ENCODE measurements at places on chromosomes 12 and 14.

- DNase-seq, result no peak
These were observed 20.3 kb downstream of the PLEKHG3 start for GRCh38 chr14:64724578-64724930.

DNA sequence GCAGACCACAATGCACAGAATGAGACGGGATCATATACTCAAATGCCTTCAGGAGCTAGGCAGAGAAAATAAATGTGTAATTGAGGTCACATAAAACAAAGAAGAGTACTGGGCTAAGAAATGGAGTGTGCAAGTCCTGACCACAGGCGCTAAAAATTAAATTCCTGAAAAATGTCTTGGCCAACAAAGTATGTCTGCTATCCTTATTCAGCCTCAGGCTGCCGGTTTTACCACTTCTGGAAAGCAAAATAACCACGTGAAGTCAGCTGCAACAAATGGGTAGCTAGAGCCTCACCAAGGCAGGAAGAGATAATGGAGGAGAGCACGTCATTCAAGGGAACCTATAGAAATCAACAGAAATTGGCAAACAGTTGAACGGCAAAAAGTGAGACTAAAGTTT lies 3.1 kb downstream of the PYGL start:
- no peak for DNase-seq

- peak; percentile 80 for DNase-seq
These were observed 2.9 kb upstream of the BDKRB1 start for GRCh38 chr14:96252999-96253539.

DNA sequence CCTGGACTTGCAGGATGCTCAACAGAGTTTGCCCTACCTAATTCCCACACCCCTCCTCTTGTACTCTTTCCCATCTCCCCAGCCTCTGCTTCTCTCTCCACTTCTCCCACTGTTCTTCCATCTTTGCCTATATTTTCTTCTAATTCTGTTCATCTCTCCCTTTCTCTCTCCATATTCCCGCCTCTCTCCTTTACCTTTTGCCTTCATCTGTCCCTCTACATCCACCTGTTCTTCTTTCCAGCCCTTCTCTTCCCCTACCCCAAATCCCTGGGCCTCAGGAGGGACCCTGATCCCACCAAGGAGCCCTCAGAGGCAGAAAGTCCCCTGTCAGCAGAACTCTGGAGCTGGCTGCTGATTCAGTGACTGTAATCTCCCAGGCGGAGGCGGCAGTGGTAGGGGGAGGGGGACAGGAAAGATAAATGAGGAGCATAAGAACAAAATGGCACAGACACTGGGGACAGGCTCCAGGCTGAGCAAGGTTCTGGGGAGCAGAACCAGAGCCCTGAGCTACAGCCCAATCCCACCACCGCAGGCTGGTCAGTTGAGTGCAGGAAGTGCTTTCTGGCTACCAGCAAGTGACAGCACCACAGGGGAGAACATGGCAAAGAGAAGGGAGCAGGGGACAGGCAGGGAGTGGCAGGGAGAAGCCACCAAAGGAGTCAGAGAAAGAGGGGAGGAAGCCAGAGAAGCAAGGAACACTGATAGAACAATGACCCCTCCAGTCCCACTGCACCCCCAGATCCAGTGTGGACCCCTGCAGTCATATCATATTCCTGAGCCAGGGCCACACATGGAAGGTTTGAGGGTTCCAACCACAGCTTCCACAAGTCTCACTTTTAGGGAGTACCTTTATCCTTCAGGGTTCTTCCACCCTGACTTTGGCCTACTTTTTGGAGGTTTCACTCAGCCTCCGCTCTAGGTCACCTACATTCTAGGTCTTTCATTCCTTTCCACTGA lies 27.0 kb downstream of the SMUG1 start:
- DNase-seq, result no peak

DNA sequence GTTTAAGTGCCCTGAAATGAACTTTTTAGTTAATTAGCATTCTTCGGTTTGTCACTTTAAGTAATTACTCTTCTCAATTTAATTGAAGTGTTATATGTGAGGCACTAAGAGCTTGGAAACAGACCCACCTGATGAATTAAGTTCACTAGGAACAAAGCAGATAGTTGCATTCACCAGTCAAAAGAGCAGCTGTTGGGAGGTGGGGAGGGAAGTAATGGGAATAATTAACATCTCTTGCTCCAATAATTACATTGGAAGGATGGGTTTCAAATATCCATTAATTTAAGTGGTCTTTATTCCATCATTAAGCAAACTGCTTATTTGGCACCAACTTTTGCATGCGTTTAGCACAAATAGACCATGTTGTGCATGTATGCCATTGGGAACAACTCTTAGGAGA lies 667.2 kb downstream of the GALC start:
- no peak for DNase-seq

DNA sequence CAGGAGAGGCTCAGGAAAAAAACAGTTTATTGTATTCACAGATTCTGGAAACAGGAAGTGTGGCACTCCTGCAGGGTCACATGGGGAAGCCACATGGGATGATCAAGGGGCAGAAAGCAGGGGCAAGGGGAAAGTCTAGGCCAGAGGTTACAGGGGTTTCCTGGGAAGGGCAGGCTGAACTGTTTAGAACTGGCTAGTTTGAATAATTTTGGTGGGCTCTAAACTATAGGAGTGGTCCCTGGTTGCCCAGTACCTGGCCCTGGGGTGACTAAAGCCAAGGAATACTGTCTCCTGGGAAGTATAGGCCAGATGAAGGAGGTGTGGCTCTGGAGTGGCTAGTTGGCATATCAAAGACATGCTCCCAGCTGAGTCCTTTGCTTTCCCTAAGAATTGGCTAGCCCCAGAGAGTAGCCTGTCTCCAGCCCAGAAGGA lies 169.2 kb downstream of the SLC41A2 start:
- no peak for DNase-seq

DNA sequence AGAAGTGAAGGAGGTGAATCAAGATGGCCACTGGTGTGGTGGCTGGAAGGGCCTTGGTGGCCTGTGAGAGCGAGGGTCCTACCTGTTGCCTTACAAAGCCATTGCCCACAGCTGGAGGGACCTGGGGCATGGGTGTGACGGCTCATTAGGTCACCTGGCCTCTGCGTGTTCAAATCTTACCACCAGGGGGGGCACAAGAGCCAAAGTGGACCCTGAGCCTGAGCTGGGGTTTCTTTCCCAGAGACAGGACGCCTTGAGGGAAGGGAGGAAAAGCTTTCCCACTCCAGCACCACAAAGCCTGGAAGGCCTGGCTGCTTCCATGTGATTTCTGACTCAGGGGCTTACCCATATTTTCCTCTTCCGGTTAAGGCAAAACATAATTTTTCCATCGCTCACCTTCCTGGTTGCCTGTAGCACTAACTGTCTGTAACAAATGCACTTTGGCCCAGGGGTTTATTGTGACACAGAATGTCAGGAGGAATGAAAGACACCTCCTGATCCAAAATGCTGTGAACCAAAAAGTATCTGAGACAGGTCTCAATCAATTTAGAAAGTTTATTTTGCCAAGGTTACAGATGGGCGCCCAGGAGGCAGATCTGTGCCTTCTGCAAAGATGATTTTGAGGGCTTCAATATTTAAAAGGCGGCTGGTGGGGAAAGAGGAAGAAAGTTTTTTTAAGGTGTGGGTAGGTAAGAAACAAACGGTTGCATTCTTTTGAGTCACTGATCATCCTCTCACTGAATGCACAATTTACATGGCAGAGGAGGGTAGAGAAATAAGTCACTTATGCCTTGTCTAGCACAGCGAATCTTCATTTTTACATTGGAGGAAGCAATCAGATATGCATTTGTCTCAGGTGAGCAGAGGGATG lies 4.3 kb upstream of the CD9 start:
- DNase-seq, result no peak

DNA sequence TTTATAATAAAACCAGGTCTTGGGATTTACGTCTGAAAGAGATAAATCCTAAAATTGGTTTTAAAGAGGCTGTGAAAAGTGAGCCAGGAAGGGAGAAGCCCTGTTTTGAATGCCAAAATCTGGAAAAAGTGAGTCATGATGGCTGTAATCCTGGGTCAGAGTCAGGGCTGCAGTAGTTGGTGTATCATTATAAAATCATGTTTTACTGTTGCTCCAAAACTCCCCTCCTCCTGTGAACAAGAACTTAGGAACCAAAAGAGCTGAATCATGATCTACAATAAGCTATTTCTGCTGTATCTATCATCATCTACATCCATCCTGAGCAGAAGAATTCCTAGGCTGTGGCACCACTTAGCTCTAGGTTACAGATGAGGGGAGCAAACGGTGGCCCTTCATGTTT lies 79.3 kb downstream of the LMO3 start:
- DNase-seq, result peak; percentile 46

GRCh38 chr12:116924558-116925453 lies 14.1 kb downstream of the FBXW8 start:
- DNase-seq, result no peak

DNA sequence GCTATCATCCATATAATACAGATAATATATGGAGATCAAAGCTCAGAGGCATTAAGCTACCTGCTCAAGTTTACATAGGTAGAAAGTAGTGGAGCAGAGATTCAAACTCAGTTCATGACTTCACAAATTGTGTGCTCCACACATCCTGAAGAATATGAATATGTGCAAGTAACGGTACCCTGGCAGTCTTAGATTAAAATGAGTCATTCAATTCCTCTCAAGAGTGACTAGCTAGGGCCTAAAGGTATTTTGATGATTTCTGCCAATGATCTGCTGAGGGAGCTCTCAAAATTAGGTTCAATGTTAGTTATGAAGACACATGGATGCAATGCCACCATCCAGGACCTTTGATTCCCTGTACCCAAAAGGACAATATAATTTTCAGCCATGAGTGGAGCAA lies 58.9 kb downstream of the GRIP1 start:
- DNase-seq, result no peak

DNA sequence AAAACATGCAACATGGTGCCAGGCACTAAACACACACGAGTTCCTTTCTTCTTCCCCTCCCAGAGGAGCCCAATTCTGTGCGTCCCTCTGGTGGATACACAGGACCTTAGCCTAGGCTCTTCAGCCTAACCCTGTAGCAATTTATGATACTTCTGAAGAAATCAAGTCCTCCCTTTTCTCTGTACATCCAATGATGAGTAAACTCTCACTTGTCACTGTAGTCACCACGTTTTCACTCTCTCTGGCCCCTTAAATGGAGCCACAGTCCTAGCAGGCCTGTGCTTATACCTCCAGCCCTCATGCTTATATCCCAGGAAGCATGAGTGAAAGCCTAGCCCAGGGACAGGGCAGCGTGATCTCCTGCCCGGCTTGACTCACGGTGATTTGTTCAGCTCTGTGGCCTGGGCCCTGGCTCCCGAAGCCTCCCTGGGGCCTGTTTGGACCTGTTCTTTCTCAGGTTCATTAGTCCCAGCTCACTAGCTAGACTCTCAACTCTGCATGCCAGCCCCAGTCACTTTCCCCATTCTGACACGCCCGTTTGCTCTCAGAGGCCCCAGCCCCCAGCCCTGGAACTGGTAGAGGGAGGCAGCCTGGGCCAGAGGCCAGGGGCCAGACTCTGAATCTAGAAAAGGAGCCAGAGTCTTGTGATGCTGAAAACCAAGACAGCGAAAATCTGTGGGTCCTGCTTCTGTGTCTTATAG lies 24.1 kb upstream of the PLEKHG3 start:
- no peak for DNase-seq

GRCh38 chr12:80776706-80777105 lies 60.0 kb downstream of the MYF5 start:
- DNase-seq, result no peak

GRCh38 chr12:45644541-45644940 lies 85.0 kb upstream of the ARID2 start:
- no peak for DNase-seq

DNA sequence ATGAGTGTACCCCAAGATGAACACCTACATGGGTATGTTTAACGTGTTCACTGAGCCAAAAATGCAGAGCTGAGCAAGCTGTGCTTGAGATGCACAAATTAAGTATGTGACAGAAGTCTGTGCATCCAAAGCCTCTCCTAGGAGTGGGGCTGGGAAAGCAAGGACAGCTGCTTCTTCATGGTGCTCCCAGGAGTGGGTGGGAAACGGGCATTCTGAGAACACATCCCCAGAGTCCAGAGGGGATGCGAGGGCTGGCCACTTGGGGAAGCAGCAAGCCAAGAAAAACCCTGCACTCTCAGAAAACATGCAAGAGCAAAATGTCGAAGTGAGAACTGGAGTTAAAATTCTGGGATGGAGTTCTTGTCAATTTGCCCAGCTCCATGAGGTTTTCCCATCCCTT lies 414.3 kb downstream of the BCAT1 start:
- no peak for DNase-seq

DNA sequence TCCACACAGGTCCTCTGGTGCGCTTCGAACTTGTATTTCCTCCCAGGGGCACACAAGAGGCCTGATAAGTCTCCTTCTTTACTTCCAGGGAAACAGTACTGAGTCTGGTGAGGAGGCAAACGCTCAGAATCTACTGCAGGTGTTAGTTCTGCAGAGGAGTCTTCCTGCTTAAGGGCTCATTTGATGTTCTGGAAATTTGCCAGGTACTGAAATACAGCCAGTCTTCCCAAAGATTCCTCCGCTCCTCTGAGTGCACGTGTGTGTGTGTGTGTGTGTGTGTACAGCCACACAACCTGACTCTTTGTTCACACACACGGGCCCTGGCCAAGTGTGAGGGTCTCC lies 92.0 kb downstream of the FBXL14 start:
- no peak for DNase-seq

GRCh38 chr14:104563191-104563741 lies 16.3 kb upstream of the C14orf180 start:
- DNase-seq, result no peak

DNA sequence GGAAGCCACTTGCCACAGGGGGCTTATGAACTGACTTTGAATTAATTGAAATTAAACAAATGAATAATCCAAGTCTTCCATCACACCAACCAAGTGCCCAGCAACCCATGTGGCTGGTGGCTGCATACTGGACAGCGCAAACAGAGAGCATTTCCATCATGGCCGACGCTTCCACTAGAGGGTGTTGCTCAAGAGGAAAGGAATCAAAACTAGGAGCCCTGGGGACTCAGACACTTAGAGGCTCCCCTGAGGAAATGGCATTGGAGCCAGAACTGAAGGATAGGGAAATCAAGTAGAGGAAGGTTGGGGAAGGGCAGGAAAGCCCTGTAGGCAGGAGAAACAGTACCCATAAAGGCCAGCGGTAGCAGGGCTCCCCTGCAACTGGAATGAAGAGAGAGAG lies 50.6 kb upstream of the NUAK1 start:
- DNase-seq, result no peak

GRCh38 chr12:79841878-79842265 lies 93.0 kb downstream of the PPP1R12A start:
- no peak for DNase-seq

- no peak for DNase-seq
These were observed 71.5 kb upstream of the MDM1 start for GRCh38 chr12:68403711-68404110.

GRCh38 chr12:91617818-91618217 lies 435.2 kb upstream of the DCN start:
- no peak for DNase-seq

DNA sequence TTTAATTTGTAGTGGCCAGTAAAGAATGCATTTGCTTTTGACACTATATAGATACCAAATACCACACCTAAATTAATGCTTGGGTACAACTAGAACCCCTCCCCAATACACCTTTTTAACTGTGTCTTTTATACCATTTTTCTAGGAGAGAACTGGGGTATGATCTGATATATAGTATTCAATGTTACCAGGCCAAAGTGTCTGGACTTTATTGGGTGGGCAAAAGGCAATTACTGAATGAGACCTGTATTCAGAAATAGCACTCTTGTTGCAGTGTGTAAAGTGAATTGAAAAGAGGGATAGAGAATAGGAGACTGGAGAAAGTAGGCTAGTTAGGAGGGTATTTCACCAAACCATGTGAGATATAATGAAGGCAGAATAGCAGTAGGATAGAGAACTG lies 74.4 kb downstream of the SEC23A start:
- no peak for DNase-seq
